ENCODE measurements at places on chromosomes 1 and 21.

DNA sequence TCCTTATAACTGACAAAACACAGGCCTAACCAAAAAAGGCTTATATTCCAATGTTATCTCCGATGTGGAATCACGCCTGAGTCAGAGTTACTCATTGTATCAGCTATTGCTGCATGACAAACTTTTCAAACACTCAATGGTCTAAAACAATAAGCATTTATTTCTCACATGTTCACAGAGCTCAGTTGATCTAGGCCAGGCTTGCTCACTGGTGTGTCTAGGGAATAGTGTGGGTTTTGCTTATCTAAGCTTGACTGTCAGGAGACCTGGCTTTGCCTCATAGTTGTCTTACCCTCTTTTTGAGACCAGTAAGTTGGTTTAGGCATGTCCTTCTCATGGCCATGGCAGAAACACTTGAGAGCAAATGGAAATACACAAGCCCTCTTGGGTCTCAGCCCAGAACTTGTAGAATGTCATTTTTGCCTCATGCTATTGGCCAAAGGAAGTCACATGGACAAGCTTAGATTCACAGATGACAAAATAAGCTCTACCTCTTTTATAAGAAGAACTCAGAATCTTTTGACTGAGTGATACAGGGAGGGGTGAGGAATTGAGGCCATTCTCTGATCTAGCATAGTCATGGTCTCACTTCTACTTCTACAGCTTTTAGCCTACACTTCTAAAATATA, 130.8 kb downstream of the HMCN1 start:
- DNase-seq = no peak

DNA sequence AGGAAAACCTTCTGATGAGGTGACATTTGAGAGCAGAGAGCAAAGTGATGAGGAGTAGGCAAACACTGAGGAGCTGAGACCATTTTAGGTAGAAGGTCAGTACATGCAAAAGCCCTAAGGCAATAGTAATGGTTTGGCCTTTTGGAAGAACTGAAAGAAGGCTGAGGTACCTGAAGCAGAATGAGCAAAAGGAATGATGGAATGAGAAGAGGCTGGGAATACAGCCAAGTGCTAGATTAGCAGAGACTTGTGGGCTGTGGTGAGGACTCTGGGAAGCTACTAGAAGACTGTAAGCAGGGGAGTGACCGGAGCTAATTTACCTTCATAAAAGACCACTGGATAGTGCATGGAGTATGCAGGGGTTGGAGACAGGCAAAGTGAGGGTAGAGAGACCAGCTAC, 77.9 kb downstream of the GFI1 start:
- no peak for DNase-seq

- no peak for DNase-seq
Measured at GRCh38 chr1:186236921-186237320, 138.1 kb downstream of the TPR start.

DNA sequence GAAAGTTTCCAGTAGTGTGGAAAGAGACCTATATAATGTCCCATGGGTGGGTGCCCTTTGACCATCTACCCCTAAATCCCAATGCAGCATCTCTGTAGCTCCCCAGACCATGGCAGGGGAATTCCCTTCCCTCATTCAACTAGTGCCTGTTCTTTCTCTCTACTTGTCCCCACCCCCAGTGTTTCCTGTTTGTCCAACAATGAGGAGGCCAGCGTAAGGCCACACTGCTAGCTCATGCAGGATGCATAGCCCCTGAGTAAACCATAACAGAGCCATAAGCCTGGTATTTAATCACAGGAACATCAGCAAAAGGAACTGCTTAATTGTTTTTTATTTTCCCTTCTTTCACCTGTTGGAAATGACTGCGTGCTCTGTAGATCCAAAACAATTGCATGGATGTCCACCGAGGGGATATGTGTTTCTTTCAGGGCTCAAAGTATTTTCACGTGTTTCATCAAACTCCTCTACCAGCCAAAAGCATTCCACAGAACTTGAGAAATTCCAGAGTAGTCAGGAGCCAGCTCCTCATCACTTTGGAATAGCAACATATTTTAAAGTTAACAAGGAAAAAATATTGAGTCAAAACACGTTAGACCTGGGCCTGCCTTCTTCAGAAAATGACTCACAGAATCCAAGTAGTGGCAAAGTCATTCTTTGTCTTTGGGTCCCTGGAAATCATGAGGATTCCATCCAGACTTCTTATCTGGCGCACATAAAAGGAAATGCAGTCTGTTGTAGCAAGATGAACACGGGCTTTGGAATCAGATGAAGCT, 162.5 kb upstream of the SGIP1 start:
- DNase-seq = no peak

DNA sequence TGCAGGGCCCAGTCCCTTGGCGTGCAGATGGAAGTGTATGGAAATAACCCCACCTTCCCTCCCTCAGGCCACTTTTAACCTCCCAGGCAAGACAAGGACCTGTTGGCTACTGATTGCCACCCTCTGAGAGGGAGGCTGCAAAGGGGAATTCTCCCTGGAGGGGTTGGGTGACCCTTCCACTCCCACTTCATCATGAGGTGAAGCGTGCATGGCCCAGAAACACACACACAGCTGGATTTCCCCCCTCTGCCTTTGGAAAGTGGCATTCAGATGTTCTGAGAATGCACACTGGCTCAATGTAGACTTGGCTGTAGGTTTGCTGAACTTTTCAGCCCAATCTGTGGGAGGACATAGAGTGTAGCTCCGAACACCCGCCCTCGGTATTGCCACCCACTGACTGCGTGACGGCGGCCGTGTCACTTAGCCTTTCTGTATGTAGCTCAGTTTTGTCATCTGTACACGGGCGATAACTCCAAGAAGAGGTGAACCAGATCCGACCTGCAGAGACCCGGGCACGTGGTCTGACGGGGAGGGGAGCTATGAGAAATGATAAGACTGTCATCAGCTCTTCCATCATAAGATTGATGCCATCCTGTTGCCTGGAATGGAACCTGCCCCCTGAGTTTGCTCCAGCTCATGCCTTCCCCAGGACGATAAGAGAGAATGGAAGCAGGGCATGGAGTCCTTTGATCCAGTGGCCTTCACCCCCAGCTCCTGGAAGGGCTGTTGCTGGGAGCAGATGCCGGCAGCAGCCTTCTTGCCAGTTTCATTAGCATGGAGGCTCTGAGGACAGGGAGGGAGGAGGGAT, 19.3 kb downstream of the MIIP start:
- no peak for DNase-seq

- no peak for DNase-seq
Measured at GRCh38 chr1:85570446-85571180, 9.9 kb upstream of the CCN1 start.

- DNase-seq = no peak
Measured at GRCh38 chr1:204927673-204928641, 57.3 kb downstream of the NFASC start.
